ENCODE measurements at places on chromosomes 6 and 20. TPM values are rescaled to one million over a fixed set of nuclear protein-coding genes. Genes with fewer than 3 reads are reported as not detected.

The SAMD3 gene
- not detected for total RNA-seq

The PLAGL1 gene
- 10.5 TPM for total RNA-seq

The DAAM2 gene
- 19.1 TPM for total RNA-seq

The RBM39 gene
- total RNA-seq: 128 TPM

The TBXT gene
- total RNA-seq: not detected

The HRH3 gene
- total RNA-seq: not detected

The KCNG1 gene
- total RNA-seq: 0.30 TPM

DNA sequence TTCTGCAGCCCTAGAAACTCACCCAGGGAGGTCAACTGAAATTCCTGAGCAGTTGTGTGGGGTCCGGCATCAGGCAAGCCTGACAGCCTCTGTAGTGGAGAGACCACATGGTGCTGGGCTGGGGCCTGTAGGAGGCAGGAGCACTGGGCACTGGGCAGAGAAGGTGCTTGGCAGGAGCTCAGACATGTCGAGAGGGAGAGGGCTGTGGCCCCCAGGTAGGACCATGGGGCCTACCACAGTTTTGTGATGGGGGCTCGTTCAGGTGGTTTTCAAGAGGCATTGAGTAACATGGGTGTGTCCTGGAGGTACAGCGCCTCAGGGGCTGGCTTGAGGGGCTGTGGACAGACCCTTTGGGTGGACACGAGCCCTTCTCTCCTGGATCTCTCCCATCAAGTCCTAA, 15.9 kb downstream of the SLC22A23 start:
- H3K4me1 ChIP-seq: peaks cover 7% of the 10 kb centered on the region
- H3K4me3 ChIP-seq: no peak overlapping the region
- H3K27me3 ChIP-seq: no peaks in the 10 kb centered on the region

DNA sequence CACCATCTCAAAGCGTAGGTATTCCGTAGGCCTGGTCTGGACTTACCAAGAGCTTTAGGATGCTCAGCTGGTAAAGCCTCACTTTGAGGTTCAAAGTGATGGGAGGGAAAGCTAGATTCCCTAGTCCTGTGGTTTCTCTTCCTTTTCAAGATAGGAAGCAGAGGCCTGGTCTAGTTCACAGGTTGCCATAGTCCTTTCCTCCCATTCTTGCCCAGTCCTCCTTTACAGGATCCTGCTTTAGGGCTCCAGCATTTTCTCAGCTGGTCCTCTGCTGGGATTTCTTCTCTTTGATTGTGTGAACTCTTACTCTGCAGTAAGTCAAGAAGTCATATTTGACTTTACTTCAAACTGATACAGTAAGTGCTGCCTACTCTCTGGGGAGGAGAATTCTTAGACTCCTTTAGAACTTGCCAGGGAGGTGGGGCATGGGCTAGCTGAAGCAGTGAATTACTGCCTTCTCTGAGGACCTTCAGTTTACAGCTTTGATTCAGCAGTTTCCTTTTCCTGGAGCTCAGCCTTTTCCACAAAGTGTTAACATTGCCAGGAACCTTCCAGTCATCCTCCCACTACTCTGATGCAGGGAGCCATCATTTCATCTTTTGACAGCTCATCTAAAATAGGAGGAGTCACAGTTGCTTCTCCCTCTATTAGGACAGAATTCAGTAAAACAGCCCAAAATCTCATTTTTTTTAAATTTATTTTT, 42.8 kb upstream of the PLCG1 start:
- DNase-seq: no peak
- H3K27me3 ChIP-seq: no peaks in the 10 kb centered on the region
- no peak overlapping the region for H3K27ac ChIP-seq
- peaks cover 7% of the 10 kb centered on the region for H3K4me1 ChIP-seq

GRCh38 chr6:82227770-82228169, 19.8 kb downstream of the IBTK start:
- H3K27ac ChIP-seq: no peak overlapping the region
- H3K4me1 ChIP-seq: peaks cover 12% of the 10 kb centered on the region
- H3K36me3 ChIP-seq: peaks cover 57% of the 10 kb centered on the region
- DNase-seq: no peak

- no peaks in the 10 kb centered on the region for H3K27me3 ChIP-seq
- DNase-seq: no peak
- no peak overlapping the region for H3K27ac ChIP-seq
- peaks cover 70% of the 10 kb centered on the region for H3K4me1 ChIP-seq
- peaks cover 85% of the 10 kb centered on the region for H3K36me3 ChIP-seq
- H3K4me3 ChIP-seq: no peak overlapping the region
Observed at GRCh38 chr6:112210852-112211251, 43.5 kb downstream of the LAMA4 start.

DNA sequence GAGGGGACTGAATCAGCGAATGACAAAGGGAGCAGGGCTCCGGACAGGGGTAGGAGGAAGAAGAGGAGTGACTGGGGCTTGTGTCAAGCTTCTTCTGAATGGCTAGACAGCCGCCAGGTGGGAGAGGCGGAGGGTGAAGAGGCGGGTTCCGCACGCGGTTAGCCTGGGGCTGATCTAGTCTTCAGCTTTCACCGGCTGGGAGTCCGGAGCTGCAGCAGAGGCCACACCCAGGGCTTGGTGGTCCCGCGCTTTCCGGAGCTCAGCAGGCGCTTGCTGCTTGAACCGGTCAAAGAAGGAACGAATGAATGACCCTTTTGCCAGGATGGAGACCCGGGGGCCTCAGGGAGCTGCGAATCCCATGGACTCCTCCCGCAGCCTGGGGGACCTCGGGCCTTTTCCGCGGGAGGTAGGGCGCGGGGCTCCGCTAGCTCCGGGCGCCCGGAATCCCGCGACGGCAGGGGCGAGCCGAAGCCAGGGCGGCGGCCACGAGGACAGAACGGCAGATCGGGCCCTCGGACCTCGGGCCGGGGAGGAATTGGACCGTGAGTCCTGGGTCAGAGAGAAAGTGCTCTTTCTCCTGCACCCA, at the start of gene C6orf141:
Gene C6orf141, plus strand, starts transcription at position 177 of the 586 bp plus-strand sequence. Its CDS starts 125 bp downstream, at position 302.
- peak within 1 kb of the TSS; percentile 65 for H3K4me3 ChIP-seq
- H3K27ac ChIP-seq: no peak within 1 kb of the TSS
- peaks cover 49% of the 10 kb centered on the region for H3K27me3 ChIP-seq
- H3K36me3 ChIP-seq: no peaks in the 10 kb centered on the region
- peaks cover 23% of the 10 kb centered on the region for H3K4me1 ChIP-seq

- no peaks in the 10 kb centered on the region for H3K27me3 ChIP-seq
- H3K27ac ChIP-seq: no peak overlapping the region
- H3K4me1 ChIP-seq: peaks cover 11% of the 10 kb centered on the region
Observed at GRCh38 chr6:25058941-25059340, 123.2 kb upstream of the RIPOR2 start.

DNA sequence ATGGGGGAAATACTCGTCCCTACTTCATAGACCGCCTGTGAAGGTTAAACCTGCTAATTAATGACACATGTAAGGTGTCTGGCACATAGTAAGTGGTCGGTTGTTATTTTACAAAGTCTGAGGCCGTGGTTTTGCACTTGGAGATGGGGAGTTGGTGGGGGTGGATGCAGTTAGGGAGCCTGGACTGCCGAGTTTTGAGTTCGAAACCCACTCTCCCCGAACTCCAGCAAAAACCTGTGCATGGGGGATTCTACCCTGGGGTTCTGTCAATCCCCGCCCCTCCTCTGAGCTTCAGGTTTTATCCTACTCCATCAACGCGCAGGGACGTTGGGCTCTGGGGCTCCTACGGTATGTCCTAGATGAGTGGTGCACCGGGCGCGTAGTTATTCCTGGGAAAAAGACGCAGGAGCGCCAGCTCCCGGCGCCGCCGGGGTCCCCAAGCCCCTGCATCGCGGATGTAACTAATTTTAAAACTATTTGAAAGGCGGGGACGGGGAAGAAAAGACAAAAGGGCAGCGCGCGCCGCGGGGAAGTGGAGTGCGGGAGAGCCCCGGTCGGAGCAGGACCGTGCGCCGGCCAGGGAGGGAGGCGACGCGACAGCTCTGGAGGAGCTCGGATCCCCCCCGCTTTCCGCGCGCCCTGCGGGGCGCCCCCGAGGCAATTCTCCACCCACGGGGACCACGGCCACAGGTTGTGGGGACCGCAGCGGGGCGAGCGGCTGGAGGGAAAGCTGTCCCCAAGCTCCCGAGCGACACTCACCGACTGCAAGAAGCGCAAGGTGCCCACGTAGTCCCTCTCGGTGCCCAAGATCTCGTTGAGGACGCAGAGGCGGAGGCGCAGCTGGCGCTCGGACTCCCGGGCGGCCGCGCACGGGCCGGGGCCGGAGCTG, 672 bp downstream of the PREX1 start:
- no peak for DNase-seq
- peak overlapping the region; percentile 89 for H3K27ac ChIP-seq
- no peaks in the 10 kb centered on the region for H3K36me3 ChIP-seq
- peaks cover 7% of the 10 kb centered on the region for H3K27me3 ChIP-seq
- H3K4me3 ChIP-seq: peak overlapping the region; percentile 77

DNA sequence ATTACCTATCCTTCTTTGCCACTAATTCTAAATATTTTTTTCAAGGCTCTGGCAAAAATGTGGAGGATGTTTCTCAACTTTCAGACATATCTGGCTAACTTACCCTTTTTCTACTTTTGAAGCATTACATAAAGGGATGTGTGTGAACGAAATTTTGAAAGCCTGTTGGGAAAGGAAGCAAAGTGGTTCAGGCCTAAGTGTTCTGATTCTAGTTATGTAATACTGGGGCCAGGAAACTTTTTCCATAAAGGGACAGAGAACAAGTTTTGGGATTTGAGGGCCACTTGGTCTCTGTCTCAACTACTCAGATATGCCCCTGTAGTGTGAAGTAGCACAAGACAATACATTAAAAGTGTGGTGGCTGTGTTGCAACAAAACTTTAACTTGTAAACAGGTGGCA, 721.8 kb downstream of the PHF3 start:
- no peak overlapping the region for H3K4me3 ChIP-seq
- H3K27me3 ChIP-seq: no peaks in the 10 kb centered on the region
- no peaks in the 10 kb centered on the region for H3K36me3 ChIP-seq
- DNase-seq: no peak
- H3K27ac ChIP-seq: no peak overlapping the region
- H3K4me1 ChIP-seq: no peaks in the 10 kb centered on the region

DNA sequence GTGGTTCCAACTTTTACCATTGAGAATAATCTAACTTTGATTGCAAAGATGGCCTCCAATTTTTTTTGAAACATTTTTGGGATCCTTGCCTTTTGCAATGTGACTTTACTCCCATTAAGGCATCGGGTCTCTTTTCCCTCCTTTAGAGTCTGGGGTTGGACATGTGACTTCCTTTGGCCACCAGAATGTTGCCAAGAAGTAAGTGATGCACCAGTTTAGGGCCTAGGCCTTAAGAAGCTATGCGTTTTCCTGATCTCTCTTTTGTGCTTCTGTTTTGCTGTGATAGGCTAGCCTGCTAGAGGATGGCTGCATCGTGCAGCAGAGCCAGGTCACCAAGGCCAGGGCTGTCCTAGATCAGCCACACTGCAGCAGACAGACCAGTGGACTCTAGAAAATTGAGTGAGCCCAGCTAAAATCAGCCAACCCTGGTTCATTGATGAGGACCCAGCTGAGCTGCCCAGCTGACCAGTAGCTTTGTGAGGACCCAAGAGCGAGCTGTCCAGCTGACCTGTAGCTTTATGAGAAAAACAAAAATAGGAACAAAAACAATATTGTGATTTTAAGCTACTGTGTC, 594.0 kb upstream of the JAG1 start:
- DNase-seq: no peak
- peak overlapping the region; percentile 69 for H3K27ac ChIP-seq
- peaks cover 20% of the 10 kb centered on the region for H3K4me1 ChIP-seq
- H3K27me3 ChIP-seq: no peaks in the 10 kb centered on the region

GRCh38 chr20:50315586-50316551, 125.2 kb downstream of the CEBPB start:
- peaks cover 29% of the 10 kb centered on the region for H3K4me1 ChIP-seq
- no peaks in the 10 kb centered on the region for H3K27me3 ChIP-seq
- H3K4me3 ChIP-seq: no peak overlapping the region
- DNase-seq: no peak
- no peaks in the 10 kb centered on the region for H3K36me3 ChIP-seq
- H3K27ac ChIP-seq: peak overlapping the region; percentile 18

DNA sequence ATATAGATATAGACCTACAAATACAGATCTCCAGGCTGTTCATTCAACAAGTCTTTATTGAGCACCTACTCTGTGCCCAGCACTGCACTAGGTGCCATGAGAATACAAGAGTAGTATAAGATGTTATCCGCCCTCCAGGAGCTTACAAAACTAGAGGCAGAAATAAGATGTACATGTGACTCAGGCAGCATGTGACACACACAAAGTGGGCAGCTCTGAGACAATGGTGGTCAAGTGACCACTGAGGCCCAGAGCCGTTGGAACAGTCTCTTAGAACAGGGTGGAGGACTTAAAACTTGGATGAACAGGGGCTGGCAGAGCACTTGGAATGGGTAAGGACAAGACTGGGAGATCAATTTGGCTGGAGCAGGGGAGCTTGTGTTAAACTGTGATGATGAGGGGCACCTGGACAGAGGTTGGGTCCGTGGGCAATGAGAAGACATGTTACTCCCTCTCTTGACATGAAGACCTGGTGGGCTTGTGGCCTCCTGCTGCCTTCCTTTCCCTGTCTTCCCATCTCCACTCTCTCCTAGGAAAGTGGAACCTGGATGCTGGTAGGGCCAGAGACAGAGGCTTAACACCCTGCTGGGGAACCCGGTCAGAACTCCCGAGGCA, 21.2 kb downstream of the TRIM15 start:
- no peaks in the 10 kb centered on the region for H3K4me1 ChIP-seq
- H3K27ac ChIP-seq: no peak overlapping the region

GRCh38 chr6:96925290-96925687, 761 bp downstream of the KLHL32 start:
- H3K4me1 ChIP-seq: peaks cover 17% of the 10 kb centered on the region
- DNase-seq: no peak
- no peak overlapping the region for H3K27ac ChIP-seq
- no peaks in the 10 kb centered on the region for H3K36me3 ChIP-seq

DNA sequence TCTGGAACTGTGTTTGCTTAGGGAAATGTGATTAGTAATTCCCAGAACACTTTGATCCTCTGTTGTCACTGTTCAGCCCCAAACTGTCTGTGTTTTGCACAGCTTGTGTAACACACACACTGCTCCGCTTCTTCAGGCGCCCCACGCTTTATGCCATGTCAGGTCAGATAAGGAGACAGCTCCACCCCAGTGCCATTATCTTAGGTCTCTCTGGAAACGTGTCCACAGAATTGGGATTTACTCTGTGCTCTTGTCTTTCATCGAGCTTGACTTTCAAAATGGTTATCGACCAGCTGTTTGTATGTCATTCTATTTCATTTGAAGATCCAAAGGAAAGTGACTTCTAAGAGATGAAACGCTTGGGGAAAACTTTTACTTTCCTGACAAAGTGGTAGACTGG, 106.4 kb upstream of the SSTR4 start:
- DNase-seq: no peak
- H3K27me3 ChIP-seq: peaks cover 31% of the 10 kb centered on the region
- no peak overlapping the region for H3K4me3 ChIP-seq
- no peak overlapping the region for H3K27ac ChIP-seq
- no peaks in the 10 kb centered on the region for H3K36me3 ChIP-seq

- peaks cover 33% of the 10 kb centered on the region for H3K4me1 ChIP-seq
- H3K4me3 ChIP-seq: no peak overlapping the region
- H3K36me3 ChIP-seq: no peaks in the 10 kb centered on the region
- H3K27me3 ChIP-seq: no peaks in the 10 kb centered on the region
- H3K27ac ChIP-seq: no peak overlapping the region
Observed at GRCh38 chr6:1765160-1765903, 155.6 kb downstream of the FOXC1 start.

GRCh38 chr6:118586746-118587485, 38.8 kb downstream of the PLN start:
- no peak for DNase-seq
- peaks cover 45% of the 10 kb centered on the region for H3K4me1 ChIP-seq
- no peak overlapping the region for H3K4me3 ChIP-seq
- no peaks in the 10 kb centered on the region for H3K36me3 ChIP-seq

Data from left ventricle myocardium inferior (tissue), 1 donor.